ENCODE measurements at places on chromosomes 6 and 20.

DNA sequence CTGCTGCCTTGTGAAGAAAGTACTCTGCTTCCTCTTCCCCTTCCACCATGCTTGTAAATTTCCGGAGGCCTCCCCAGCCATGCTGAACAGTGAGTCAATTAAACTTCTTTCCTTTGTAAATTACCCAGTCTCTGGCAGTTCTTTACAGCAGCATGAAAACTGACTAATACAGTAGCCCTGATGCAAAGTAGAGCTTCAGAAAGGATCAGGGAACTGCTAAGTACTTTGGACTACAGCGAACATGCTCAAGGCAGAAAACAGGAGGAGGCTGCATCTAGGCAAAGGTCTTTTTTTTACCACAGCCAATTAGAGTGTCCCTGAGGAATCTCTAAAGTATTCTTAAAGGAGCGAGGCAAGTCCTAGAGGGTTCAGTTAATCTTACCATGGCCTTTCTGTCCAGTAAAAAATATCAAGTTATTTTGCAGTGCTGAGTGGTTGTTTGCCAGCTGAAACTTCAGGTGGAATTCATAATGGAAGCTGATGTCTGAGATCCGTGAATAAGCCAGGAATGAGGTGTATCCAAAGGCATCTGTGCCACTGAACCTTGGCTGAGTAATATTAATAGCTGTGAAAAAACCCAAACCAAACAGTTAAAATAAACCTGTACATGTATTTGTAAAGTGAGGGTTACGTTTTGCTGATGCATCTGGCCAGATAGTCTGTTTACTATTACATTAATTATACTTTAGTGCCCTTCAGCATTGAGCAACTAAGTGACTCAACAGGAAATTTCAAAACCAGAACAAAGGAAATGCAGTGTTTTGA lies 170.4 kb downstream of the PHF3 start:
- no peak for DNase-seq

- DNase-seq: no peak
These were observed 512.5 kb downstream of the BCKDHB start for GRCh38 chr6:80618953-80619352.

- DNase-seq: no peak
These were observed 830 bp upstream of the CYP24A1 start for GRCh38 chr20:54174457-54175175.

DNA sequence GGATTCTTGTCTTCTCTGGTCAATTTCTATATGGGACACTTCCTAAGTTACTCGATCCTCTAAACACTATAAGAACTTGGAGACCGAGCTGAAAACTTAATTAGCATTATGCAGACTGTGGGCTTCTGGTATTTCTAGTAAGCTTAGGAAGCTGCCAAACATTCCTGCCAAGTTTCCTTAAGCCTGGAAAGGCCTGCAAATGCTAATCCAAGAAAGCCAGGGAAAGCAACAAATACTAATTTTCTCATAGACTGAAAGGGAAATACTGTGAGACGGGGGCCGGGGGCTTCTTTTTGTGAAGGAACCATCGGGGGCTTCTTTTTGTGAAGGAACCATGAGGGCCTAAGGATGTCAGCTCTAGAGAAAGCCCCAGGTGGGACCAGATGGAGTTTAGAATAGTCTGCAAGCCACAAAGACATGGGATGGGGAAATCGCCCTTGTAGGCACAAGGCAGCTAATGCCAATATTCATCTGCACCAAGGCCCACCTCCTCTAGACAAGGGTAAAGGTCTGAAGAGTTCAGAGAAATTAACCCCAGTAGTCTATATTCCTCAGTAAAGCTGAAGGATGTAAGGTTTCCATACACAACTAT lies 332.4 kb upstream of the PRDM1 start:
- no peak for DNase-seq

DNA sequence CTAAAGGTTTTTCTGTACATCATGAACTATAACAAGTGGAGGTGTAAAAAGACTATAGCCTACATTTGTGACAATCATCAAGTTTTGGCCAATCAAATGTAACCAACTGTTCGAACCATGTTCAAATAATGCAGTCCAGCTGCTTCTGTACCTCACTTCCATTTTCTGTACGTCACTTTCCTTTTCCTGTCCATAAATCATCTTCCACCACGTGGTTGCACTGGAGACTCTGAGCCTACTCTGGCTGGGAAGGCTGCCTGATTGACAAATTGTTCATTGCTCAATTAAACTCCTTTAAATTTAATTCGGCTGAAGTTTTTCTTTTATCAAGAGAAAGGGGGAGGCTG lies 270.4 kb upstream of the JARID2 start:
- no peak for DNase-seq

GRCh38 chr6:43093436-43094289 lies 17.5 kb downstream of the PTK7 start:
- DNase-seq: no peak

DNA sequence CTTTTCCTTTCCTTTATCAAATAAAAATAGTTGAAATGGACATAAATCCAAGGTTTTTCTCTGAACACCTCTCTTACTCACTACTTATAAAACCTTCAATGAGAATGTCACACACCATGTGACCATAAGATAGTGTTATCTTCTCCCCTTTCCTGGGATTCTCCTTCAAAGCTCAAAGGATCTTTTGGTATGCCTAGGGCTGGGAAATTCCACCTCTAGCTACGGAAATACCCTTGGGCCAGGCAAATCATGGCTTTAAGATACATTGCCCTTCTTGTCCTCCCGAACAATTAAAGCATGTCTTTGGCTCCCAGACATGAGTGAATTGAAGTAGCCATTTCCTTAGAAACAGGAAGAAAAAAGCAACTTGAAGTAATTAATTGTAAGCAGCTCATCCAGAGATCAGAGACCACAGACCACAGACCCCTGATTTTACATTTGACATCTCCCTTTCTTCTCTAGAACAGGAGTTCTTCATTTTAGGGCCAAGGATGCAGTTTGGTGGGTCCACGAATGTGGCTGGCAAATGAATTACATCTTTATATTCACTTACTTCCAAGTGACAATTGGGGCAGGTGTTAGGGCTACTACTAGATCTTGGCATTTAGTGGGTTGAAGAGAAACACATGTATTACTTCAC lies 4.1 kb downstream of the PLCB4 start:
- no peak for DNase-seq

DNA sequence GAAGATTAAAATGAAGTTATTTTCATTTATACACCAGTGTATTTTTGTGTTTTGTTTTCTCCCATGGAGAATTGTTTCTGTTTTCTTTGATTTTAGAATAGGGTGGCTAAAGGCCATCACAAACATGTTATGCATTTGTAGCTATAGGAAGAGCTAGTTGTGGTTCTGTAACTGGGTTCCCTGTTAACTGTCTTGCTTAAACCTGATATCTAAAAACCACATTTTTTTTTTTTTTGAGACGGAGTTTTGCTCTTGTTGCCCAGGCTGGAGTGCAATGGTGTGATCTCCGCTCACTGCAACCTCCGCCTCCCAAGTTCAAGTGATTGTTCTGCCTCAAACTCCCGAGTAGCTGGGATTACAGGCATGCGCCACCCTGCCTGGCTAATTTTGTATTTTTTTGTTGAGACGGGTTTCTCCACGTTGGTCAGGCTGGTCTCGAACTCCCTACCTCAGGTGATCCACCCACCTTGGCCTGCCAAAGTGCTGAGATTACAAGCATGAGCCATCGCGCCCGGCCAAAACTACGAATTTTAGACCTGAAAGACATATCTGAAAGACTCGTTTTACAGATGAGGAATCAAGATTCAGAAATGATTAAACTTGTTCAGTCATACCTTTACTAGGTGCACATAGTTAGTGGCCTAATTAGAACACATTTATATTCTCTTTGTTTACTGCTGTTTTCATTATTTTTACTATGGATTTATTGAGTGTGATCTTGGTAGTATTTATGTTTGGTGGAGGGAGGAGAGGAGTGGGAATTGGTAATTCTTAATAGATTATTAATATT lies 18.0 kb downstream of the SCAF8 start:
- no peak for DNase-seq

DNA sequence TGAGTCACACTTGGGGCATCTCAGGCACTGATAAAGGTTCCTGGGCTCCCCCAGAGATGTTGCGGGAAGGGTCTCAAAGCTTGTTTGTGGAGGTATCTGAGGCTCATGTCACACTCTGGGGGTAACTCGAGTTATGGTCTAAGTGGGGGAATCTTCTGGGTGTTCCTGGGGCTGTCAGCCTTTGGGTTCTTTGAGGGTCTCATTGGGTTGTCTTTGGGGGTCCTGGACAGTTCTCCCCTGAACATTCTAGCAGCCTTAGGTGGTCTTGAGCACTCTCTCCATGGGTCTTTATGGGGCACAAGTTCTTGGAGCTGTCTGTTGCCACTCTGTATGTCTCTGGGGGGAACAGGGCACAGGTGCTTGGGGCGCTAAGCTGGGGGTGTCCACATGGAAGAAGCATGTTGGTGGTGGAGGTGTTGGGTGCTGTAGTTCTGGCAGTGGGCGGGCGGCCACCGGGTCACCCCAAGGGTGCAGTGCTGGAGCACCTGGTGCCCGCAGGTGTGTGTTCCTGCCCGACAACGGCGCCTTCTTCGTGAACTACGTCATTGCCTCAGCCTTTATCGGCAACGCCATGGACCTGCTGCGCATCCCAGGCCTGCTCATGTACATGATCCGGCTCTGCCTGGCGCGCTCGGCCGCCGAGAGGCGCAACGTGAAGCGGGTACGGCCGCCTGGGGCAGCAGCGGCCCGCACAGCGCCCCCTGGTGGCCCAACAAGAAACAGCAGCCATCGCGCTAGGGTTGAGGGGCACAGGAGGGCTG lies 7.1 kb upstream of the CAPN11 start:
- DNase-seq: peak; percentile 48

DNA sequence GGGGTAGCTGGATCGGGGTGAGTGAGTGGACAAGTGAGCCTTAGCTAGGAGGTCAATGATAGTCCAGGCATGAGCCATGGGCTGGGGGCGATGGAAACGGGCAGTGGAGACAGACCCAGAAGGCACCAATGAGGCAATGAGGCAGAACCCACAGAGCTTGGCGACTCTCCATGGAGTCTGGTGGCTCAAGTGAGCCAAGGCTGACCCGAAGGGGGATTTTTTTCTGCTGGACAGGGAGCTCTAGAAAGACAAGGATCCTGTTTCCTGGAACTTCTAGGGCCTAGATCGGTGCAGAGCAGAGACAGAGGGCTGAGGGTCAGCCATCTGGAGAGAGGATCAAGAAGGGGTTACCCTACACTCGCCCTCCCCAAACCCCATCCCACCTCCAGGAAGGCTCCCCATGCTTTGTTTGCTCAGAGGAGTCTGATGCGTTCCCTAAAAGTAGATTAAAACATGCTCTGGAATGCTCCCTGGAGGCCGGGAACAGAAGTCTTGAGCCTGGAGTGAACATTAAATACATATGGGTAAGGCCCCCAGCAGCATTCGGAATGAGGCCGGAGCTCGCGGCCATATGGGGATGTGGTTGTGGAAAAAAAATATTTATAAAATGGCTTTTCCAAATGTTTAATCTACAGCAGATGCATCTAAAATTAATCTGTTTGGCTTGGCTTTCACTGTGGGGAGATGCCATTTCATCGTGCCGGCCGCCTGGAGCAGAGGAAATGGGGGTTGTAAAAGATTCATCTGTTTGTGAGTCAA lies 237.8 kb upstream of the PMEPA1 start:
- no peak for DNase-seq

GRCh38 chr20:10667077-10667401 lies 6.8 kb downstream of the JAG1 start:
- no peak for DNase-seq

DNA sequence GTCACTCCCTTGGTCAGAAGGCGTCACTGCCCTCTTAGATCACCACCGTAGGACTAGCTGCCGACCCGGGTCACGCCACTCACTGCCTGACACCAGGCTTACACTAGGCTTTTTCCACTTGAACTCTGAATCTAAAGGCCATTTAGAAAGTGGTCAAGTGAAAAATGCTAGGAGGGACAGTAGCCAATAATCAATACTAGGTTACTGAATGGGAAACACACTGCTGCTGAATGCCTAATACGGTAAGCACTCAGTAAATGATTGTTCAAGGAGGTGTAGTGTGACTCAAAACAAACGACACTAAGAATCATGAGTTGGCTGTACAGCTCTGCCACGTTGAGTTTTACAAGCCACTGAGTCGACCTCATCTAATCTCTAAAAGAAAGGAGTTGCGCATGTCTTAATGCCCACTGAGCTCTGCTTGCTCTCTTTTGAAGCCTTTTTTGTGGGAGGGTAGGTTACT lies 760 bp upstream of the IBTK start:
- DNase-seq: no peak

DNA sequence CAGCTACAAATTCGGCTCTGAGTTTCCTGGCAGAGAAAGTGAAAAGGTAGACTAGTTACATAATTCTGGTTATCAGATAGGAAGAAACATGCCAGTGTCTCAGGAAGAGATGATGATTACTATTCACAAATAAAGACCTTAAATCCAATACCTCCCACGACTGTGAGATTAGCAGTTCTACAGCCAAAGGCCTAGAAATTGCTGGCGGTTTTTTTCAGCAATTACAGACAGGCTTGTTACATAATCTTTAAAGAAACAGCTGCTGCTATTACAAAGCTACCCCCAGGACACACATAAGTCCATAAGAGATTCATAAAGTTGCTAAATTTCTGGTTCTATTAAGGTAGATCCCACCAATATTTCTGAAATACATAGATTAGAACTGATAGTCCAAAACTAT lies 40.2 kb downstream of the PIGU start:
- DNase-seq: no peak

GRCh38 chr6:74259981-74260380 lies 564.0 kb downstream of the CD109 start:
- DNase-seq: no peak

GRCh38 chr6:74091136-74091793 lies 395.3 kb downstream of the CD109 start:
- peak; percentile 25 for DNase-seq

GRCh38 chr6:3843379-3844096 lies 5.6 kb upstream of the FAM50B start:
- DNase-seq: no peak

DNA sequence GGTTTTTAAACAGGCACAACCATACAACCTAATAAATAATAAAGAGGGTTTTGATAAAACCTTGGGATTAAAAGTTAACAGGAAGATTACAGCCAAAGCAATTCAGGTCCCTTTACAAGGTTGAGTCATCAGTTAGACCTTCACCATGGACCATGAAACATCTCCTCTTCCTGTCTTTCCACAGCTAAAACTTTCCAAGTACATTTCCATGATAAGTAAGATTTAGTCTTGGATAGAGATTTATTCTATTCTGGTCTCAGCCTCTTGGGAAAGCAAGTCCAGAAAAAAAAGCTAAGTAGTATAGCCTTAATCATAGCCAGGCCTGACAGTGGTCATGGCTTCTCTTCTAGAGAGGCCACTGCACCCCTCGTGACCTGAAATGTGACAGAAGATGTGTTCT lies 2.9 kb upstream of the PRSS35 start:
- no peak for DNase-seq

DNA sequence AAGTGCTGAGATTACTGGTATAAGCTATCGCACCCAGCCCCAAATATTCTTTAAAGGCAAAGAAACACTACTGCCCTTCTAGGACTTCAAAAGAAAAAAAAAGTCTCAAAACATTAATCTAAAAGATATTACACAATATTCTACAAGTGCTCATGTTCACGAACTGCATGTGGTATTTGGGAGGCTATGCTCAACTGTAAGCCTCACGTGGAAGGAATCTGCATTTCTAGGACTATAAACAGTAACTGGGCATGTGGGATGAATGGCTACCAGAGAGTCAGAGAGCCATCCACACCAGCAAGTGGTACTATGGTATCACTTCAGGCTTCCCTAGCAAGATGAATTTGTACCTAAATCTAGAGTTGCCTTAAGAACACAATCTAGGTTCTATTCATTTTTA lies 50.0 kb downstream of the FKBP5 start:
- DNase-seq: no peak
